ENCODE measurements at places on chromosomes 16 and 17.

DNA sequence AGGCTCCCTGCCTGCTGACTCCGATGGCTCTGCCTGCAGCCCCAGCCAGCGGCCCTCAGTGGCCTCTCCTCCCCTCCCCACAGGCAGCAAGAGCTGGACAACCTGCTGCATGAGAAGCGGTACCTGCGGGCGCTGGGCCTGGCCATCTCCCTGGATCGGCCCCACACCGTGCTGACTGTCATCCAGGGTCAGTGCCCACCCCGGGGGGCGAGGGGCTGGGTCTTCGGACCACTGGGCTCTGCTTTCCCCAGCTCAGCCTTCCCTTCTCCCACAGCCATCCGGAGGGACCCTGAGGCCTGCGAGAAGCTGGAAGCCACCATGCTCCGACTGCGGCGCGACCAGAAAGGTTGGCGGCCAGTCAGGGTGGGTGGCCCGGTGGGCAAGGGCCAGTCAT is 3.4 kb downstream of the NOXO1 start:
- peaks cover 72% of the 10 kb centered on the region for H3K4me1 ChIP-seq
- H3K4me3 ChIP-seq, result no peak overlapping the region
- peak overlapping the region; percentile 82 for H3K27ac ChIP-seq
- no peak for DNase-seq
- peaks cover 32% of the 10 kb centered on the region for H3K36me3 ChIP-seq
- H3K27me3 ChIP-seq, result peaks cover 85% of the 10 kb centered on the region

DNA sequence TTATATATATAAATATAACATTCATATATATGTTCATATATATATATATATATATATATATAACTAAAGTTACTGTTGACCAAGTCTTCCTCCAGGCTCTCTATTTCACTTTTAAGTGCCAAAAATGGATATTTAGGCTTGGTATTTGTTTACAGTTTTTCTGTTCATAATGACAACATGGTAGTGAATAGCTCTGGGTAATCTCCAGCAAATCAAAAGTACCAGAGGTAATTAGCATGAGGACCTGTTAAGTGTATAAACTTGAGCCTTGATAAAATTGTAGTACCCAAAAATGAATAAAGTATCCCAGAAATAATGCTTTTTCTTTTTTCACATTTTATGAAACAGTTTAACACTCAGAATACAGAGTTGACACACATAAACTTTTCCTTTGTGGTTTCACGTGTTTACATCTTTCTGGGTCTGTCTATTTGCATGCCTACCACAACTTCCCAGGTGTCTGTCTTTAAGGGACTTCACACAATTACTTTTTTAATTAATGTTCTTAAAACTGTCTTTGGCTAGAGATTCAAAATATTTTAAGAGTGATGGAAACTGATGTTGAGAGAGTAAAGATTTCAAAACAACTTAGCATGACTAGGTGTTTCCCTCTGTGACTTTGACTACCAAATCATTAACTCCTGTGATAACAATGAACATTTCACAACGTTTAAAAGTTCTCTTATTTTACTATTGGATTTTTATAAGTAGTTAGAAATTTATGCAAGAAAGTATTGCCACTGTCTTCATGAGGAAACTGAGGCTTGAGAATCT is 47.9 kb downstream of the RABEP1 start:
- H3K27ac ChIP-seq, result no peak overlapping the region
- no peak for DNase-seq
- H3K27me3 ChIP-seq, result no peaks in the 10 kb centered on the region
- H3K4me3 ChIP-seq, result no peak overlapping the region

DNA sequence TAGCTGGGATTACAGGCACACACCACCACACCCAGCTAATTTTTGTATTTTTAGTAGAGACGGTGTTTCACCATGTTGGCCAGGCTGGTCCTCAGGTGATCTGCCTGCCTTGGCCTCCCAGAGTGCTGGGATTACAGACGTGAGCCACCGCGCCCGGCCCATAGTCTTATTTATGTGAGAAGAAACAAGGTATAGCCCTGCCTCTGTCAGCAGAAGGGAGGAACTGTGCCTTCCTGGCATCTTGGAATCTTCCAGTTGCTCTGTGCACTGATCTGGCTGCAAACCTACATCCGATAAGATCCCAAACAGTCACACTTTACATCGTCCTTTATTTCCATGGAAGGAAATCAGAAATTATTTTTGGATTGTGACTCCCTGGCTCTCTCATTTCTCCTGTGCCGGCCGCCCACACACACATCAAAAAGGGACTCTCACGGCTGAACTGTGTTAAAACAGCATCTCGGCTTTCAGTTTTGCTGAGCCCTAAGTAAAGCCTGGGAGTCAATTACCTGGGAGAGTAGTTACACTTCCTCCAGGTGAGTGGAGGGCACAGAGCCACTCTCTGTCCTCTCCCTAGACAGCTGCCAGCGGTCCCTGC is 23.3 kb downstream of the WIPI1 start:
- H3K27ac ChIP-seq, result no peak overlapping the region
- H3K4me1 ChIP-seq, result peaks cover 8% of the 10 kb centered on the region
- H3K27me3 ChIP-seq, result no peaks in the 10 kb centered on the region
- peaks cover 69% of the 10 kb centered on the region for H3K36me3 ChIP-seq

DNA sequence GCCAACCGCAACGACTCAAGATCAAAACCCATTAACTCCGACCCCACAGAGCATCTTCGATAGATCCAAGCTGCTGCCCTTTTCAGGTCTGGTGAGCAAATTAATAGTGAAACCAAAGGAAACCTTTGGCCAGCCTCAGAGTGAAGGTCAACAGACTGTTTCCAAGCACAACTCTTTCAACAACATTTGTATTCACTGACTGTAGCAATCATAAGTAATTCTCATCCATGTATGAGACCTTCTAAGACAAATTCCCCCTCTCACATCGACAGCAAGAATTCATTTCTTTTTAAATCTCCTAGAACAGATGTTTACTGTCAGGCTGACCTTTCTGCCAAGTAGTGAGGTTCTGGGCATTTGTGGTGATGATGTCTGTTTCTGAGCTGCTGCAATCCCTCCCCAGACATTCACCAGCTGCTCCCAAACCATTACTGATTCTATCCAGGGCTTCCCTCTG is 64.2 kb downstream of the SLC39A11 start:
- H3K4me1 ChIP-seq, result peaks cover 11% of the 10 kb centered on the region
- no peak overlapping the region for H3K4me3 ChIP-seq
- no peak for DNase-seq
- H3K27ac ChIP-seq, result no peak overlapping the region
- H3K36me3 ChIP-seq, result peaks cover 35% of the 10 kb centered on the region

GRCh38 chr17:61149862-61150362 is 249.7 kb upstream of the TBX2 start:
- no peak overlapping the region for H3K27ac ChIP-seq
- H3K4me3 ChIP-seq, result no peak overlapping the region
- H3K4me1 ChIP-seq, result peaks cover 13% of the 10 kb centered on the region
- H3K27me3 ChIP-seq, result no peaks in the 10 kb centered on the region
- no peaks in the 10 kb centered on the region for H3K36me3 ChIP-seq
- no peak for DNase-seq

- no peak for DNase-seq
- no peaks in the 10 kb centered on the region for H3K27me3 ChIP-seq
- no peaks in the 10 kb centered on the region for H3K36me3 ChIP-seq
- peaks cover 56% of the 10 kb centered on the region for H3K4me1 ChIP-seq
These were observed 6.7 kb downstream of the NUPR1 start for GRCh38 chr16:28531777-28532744.

- no peak overlapping the region for H3K27ac ChIP-seq
- no peaks in the 10 kb centered on the region for H3K27me3 ChIP-seq
- DNase-seq, result no peak
- H3K4me3 ChIP-seq, result no peak overlapping the region
- H3K4me1 ChIP-seq, result peaks cover 4% of the 10 kb centered on the region
These were observed 13.7 kb downstream of the CTRB2 start for GRCh38 chr16:75193265-75193650.

DNA sequence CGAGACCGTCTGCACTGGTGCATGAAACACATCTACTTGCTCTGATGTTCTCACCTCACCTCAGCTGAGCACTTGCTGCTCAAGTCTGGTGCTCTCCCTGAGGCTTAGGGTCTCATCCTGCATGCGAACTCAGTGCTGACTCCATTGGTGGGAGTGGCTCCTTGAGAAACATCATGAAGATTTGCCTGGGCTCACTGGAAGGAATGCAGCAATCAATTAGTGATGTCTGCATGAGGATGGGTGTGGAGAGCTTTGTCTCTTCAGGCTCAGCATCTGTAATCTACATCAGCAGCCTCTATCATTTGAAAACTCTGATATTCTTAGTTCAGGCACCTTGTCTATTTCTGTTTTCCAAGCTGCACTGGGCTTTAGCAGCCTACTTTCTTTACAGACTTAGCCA is 204.4 kb downstream of the IRF8 start:
- no peak overlapping the region for H3K4me3 ChIP-seq
- no peaks in the 10 kb centered on the region for H3K36me3 ChIP-seq
- H3K27me3 ChIP-seq, result no peaks in the 10 kb centered on the region
- H3K27ac ChIP-seq, result no peak overlapping the region

- DNase-seq, result no peak
- H3K4me3 ChIP-seq, result no peak overlapping the region
- no peaks in the 10 kb centered on the region for H3K36me3 ChIP-seq
- H3K27me3 ChIP-seq, result peaks cover 3% of the 10 kb centered on the region
- H3K4me1 ChIP-seq, result no peaks in the 10 kb centered on the region
These were observed 483.2 kb upstream of the EEF2KMT start for GRCh38 chr16:5580772-5581171.

- DNase-seq, result no peak
- H3K4me1 ChIP-seq, result peaks cover 48% of the 10 kb centered on the region
- peaks cover 2% of the 10 kb centered on the region for H3K27me3 ChIP-seq
- H3K4me3 ChIP-seq, result no peak overlapping the region
- H3K27ac ChIP-seq, result no peak overlapping the region
- H3K36me3 ChIP-seq, result no peaks in the 10 kb centered on the region
These were observed 47.4 kb upstream of the SMURF2 start for GRCh38 chr17:64709481-64709880.

DNA sequence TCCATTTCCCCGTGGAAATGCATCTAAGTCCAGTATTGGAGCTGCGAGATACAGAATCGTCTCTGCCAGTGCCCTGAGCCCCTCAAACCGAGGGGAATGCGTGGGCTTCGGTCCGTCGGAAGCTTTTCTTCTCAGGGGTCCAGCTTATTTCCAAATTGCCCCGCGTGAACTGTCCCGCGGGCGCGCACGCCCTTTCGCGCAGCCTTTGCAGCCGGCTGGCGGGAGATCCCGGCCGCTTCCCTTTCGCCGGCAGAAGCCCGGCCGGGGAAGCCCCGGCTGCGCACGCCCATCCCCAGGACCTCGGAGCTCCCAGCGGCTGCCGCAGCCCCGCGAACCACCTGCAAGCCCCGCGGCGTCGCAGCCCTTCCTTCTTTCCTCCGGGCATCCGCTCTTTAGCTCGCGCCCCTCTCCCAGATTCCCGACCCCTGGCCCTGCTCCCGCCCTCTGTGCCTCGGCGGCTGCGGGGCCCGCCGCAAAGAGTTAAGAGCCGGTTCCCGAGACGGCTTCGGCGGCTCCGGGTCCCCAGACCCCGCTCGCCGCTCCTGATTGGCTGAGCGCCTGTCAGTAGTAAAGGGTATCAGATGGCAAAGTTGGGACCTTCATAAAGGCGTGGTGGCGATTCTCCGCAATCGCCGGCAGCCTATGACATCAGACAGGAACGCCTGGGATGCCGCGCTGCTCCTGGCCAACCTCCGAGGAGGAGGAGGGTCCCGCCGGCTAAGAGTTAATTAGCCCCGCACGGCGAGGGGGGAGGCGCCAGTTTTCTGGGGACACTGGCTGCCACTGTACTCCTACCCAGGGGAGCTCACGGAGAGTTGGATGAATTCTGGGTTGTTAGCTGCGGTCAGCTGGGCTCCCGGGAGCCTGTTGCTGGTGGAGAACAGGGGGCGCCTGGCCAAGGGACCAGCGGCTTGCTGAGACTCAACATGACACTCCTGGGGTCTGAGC is at the start of gene MYOCD:
Gene MYOCD, plus strand, starts transcription at position 628 of the 948 bp plus-strand sequence. Its CDS starts 299 bp downstream, at position 927.
- no peaks in the 10 kb centered on the region for H3K36me3 ChIP-seq
- H3K27me3 ChIP-seq, result peaks cover 65% of the 10 kb centered on the region
- peak within 1 kb of the TSS; percentile 78 for H3K27ac ChIP-seq
- peak within 1 kb of the TSS; percentile 48 for H3K4me3 ChIP-seq
- peaks cover 6% of the 10 kb centered on the region for H3K4me1 ChIP-seq

- DNase-seq, result no peak
- no peaks in the 10 kb centered on the region for H3K27me3 ChIP-seq
- H3K36me3 ChIP-seq, result no peaks in the 10 kb centered on the region
- H3K4me1 ChIP-seq, result no peaks in the 10 kb centered on the region
- no peak overlapping the region for H3K4me3 ChIP-seq
- H3K27ac ChIP-seq, result no peak overlapping the region
These were observed 204.2 kb downstream of the CDH13 start for GRCh38 chr16:82830944-82831343.

GRCh38 chr16:85146922-85147651 is 34.8 kb upstream of the CIBAR2 start:
- no peak for DNase-seq
- H3K4me1 ChIP-seq, result peaks cover 24% of the 10 kb centered on the region
- H3K27ac ChIP-seq, result peak overlapping the region; percentile 61
- no peaks in the 10 kb centered on the region for H3K27me3 ChIP-seq
- H3K36me3 ChIP-seq, result no peaks in the 10 kb centered on the region
- H3K4me3 ChIP-seq, result no peak overlapping the region

DNA sequence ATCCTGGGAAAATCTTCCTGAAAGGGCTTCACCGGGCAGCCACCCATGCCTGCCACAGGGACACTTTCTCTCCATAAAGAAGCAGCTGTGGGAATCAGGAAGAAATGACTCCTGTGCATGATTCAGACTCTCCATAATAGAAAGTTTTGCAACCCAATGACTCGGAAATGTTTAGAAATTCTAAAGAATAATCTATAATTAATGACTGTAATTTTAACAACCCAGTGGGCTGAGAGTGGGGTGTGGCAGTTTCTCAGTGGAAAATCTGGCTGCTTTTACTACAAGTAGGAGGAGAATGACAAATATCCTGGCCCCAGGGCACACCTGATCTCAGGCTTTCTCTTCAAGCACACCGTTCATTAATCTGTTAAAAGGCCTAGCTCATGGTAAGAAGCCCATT is 25.7 kb downstream of the IRF8 start:
- H3K4me3 ChIP-seq, result no peak overlapping the region
- no peaks in the 10 kb centered on the region for H3K27me3 ChIP-seq
- no peaks in the 10 kb centered on the region for H3K36me3 ChIP-seq

- no peak for DNase-seq
- H3K27me3 ChIP-seq, result no peaks in the 10 kb centered on the region
- no peak overlapping the region for H3K4me3 ChIP-seq
- H3K36me3 ChIP-seq, result peaks cover 3% of the 10 kb centered on the region
- no peak overlapping the region for H3K27ac ChIP-seq
These were observed 239.9 kb upstream of the TNRC6C start for GRCh38 chr17:77718669-77718961.

- no peak overlapping the region for H3K27ac ChIP-seq
- H3K4me1 ChIP-seq, result no peaks in the 10 kb centered on the region
- DNase-seq, result no peak
These were observed 32.4 kb downstream of the SNX11 start for GRCh38 chr17:48139944-48140343.
